CD14-positive monocyte (primary cell): ENCODE measurements at places on chromosomes 6 and 20.

GRCh38 chr6:100780648-100781047 is 100.5 kb downstream of the ASCC3 start:
- no peaks in the 10 kb centered on the region for H3K36me3 ChIP-seq
- no peaks in the 10 kb centered on the region for H3K4me1 ChIP-seq
- DNase-seq = no peak
- no peak overlapping the region for H3K27ac ChIP-seq
- no peak overlapping the region for H3K4me3 ChIP-seq

DNA sequence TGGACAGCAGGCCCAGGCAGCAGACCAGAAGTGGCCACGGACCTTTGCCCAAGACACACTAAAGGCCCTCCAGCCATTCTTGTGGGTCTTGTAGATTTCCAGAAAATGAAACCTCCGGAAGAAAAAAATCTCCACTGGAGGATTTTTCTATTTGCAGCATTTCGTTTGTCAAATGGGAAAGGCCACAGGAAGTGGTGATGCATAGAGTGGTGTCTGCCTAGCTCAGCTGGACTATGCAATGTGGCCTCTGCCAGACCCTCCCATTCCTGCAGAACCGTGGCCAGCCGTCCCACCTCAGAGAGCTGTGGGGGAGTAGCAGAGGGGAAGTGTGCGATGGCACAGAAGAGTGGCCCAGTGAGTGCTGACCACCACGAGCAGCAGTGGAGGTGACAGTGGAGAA is 24.0 kb upstream of the INSM1 start:
- H3K4me1 ChIP-seq = no peaks in the 10 kb centered on the region
- no peaks in the 10 kb centered on the region for H3K27me3 ChIP-seq
- H3K4me3 ChIP-seq = no peak overlapping the region
- H3K27ac ChIP-seq = no peak overlapping the region

GRCh38 chr20:56322681-56323080 is 36.1 kb upstream of the FAM210B start:
- no peaks in the 10 kb centered on the region for H3K4me1 ChIP-seq
- H3K4me3 ChIP-seq = no peak overlapping the region
- H3K27ac ChIP-seq = no peak overlapping the region
- H3K36me3 ChIP-seq = no peaks in the 10 kb centered on the region

DNA sequence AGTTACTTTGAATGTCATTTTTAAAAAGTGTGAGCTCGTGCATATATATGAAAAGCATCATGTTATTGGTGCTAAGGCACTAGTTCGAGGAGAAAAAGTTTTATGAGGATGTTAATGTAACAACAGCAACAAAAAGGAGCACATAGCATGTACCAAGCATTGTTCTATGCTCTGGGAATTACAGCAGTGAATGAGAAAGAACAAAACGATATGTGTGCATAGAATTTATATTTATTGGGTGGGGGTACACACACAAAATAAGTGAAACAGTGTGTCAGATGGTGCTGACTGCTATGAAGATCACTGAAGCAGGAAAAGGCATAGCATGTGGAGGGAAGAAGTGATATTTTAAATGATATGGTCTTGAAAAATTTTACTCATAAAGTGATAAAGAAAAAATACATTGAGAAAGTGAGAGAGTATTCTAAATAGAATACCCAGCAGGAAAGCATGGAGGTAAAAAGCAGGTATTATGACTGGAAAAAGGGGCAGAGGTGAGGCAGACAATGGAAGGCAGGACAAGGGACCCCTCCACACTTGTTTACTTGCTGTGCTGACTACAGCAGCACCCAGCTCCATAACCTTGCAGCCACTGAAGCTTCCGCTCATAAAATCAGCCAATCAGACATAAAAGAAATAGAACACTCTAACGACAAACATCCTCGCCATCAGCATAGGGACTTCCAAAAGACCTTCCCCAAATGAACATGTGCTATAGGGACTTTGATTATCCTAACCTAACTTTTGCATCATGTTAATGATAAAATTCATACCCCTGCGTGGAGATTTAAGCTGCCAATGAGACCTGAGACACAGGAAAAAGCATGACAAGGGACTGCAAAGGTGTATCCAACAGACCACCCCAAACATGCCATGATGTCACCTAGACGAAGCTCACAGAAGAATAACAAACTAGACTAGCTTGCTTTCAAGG is 119.9 kb downstream of the HFE start:
- H3K4me1 ChIP-seq = peaks cover 38% of the 10 kb centered on the region
- no peaks in the 10 kb centered on the region for H3K36me3 ChIP-seq
- H3K4me3 ChIP-seq = no peak overlapping the region
- no peak overlapping the region for H3K27ac ChIP-seq
- DNase-seq = no peak

DNA sequence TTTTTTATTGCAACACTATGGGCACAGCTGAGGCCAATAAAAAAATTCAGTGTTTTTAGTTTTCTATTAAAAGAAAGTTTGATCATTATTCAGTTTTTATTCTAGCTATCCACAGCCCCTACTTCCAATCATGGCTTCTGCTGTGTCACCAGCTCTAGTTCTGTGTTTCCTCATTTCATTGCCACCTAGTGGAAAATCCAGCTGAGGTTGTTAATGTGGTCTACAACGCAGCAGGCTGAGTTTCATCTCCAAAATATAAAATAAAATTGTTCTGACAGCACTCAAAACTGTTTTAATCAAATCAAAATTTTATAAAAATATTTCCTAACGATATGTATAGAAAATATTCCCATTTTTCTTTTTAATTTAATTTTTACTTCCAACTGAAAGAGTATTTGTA is 13.6 kb downstream of the COL9A1 start:
- no peaks in the 10 kb centered on the region for H3K4me1 ChIP-seq
- H3K27ac ChIP-seq = no peak overlapping the region
- peaks cover 2% of the 10 kb centered on the region for H3K27me3 ChIP-seq
- no peak overlapping the region for H3K4me3 ChIP-seq
- no peaks in the 10 kb centered on the region for H3K36me3 ChIP-seq

- H3K4me3 ChIP-seq = no peak overlapping the region
- no peaks in the 10 kb centered on the region for H3K27me3 ChIP-seq
- no peaks in the 10 kb centered on the region for H3K36me3 ChIP-seq
- DNase-seq = no peak
Measured at GRCh38 chr20:7792150-7792869, 147.9 kb downstream of the HAO1 start.

- H3K27me3 ChIP-seq = peaks cover 8% of the 10 kb centered on the region
- DNase-seq = no peak
- peaks cover 11% of the 10 kb centered on the region for H3K4me1 ChIP-seq
Measured at GRCh38 chr6:43269273-43270007, 26.2 kb downstream of the TTBK1 start.

- H3K36me3 ChIP-seq = no peaks in the 10 kb centered on the region
- no peak overlapping the region for H3K27ac ChIP-seq
- no peak overlapping the region for H3K4me3 ChIP-seq
- DNase-seq = no peak
- H3K4me1 ChIP-seq = peaks cover 9% of the 10 kb centered on the region
Measured at GRCh38 chr20:1499528-1500420, 8.6 kb upstream of the SIRPB2 start.

DNA sequence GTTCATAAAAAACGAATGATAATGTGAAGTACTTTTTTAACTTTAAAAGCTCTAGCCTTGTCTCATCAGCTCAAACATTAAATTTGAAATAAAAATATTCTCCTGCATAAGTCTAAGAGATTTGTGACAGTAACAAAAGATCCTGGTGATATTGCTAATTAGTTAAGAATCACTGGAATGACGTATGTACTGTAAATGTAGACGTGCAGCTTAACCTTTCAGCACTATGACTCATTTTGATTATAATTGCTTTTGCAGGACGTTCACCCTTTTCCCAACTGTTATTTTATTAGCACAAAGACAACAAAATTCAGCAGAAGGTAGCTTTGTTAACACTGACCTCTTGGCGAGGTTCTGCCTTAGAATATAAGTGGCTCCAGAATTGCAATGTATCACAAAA is 68.6 kb downstream of the TENT5A start:
- no peak overlapping the region for H3K4me3 ChIP-seq
- no peak overlapping the region for H3K27ac ChIP-seq
- H3K36me3 ChIP-seq = no peaks in the 10 kb centered on the region

GRCh38 chr6:41560431-41561192 is 14.4 kb downstream of the FOXP4 start:
- H3K4me1 ChIP-seq = peaks cover 18% of the 10 kb centered on the region
- H3K4me3 ChIP-seq = peak overlapping the region; percentile 44
- peaks cover under 1% of the 10 kb centered on the region for H3K36me3 ChIP-seq

DNA sequence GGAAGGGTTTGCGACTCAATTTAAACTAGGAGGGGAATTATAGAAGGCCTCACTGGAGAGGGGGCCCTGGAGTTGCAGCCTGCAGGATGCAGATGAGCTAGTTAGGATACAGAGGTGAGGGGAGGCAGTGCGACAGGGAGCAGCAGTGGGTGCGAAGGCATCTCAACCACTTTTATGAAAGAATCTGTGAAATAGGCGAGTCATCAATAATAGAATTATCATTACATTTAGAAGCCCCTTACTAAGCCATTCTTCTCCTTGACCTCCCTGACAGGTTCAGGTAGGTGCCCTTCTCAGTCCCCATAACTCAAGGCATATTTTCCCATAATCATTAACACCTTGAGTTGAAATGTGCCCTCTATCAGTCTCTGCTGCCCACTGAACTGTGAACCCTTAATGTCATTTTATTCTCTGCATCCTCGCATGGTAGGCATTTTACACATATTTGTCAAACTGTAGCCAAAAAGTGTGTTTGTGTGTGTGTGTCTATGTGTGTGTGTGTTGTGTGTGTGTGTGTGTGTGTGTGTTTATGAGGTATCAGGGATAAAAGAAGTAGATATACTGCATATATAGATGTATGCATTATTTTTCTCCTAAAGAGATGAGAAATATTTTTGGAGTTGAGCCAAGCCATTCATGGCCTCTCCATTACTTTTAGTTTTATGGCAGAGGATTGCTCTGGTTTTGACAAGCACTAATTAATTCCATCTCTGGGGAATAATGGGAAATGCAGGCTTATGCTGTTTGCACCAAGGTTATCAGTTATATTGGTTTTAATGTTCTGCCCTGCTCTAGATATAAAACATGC is 898.8 kb downstream of the KIF16B start:
- DNase-seq = no peak
- no peak overlapping the region for H3K4me3 ChIP-seq
- no peaks in the 10 kb centered on the region for H3K27me3 ChIP-seq
- no peaks in the 10 kb centered on the region for H3K4me1 ChIP-seq
